ENCODE measurements at places on chromosomes 16 and 17.

DNA sequence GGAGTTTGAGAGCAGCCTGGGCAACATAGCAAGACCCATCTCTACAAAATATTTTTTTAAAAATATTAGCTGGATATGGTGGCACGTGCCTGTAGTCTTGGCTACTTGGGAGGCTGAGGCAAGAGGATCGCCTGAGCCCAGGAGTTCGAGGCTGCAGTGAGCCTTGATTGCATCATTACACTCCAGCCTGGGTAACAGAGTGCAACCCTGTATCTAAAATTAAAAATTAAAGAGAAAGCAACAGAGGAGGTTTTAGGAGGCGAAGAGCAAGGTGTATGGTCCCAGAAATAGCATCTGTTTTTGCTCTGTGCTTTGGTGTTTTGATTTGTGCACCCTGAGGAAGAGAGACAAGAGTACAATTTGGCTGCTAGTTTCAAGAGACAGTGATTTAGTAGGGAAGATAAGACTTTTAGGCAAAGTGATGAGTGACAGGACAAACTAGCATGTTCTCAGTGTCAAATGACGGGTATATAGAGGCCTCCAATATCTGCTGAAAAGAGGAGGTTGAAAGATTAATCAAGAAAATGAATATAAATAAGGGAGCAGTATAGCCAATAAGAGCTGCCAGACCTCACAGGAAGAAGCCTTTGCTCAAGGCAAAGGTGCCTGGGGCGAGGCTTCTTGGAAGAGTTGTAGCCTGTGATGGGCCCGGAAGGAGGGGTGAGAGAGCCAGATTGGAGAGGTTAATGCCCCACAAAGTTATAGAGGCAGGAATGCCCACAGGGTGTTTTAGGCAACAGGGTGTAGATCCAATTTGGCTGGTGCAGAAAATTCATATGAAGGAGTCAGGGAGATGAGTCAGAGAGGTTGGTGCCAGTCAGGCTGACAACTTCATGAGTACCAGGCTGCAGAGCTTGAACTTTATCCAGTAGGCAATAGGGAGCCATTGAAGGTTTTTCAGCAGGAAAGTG lies 11.4 kb downstream of the HLF start:
- no peak for DNase-seq

- no peak for DNase-seq
These were observed 50.1 kb downstream of the LMF1 start for GRCh38 chr16:920717-921116.

GRCh38 chr16:11571549-11571948 lies 15.2 kb downstream of the LITAF start:
- DNase-seq = no peak

- DNase-seq = no peak
These were observed 160.2 kb upstream of the CHMP6 start for GRCh38 chr17:80831491-80831890.

DNA sequence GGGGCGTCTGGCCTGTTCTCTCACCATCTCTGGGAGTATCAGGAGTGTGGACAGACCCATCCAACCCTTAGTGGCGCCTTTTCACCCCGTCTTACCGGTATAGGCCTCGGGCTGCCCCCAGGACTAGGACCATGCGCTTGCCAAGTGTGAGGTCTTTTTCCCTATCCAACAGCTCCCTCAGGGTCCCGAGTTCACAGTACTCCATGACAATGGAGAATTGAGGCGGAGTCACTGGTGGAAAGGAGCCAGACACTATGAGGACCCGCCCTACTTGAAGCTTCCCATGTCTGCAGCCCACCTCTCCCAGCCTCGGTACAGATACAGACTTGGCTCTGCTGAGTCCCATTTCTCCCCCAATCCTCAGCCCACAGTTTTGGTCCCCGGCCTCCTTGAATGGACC lies 15.9 kb upstream of the RFWD3 start:
- no peak for DNase-seq

GRCh38 chr16:16909126-16909525 lies 530.2 kb downstream of the NPIPA7 start:
- no peak for DNase-seq

DNA sequence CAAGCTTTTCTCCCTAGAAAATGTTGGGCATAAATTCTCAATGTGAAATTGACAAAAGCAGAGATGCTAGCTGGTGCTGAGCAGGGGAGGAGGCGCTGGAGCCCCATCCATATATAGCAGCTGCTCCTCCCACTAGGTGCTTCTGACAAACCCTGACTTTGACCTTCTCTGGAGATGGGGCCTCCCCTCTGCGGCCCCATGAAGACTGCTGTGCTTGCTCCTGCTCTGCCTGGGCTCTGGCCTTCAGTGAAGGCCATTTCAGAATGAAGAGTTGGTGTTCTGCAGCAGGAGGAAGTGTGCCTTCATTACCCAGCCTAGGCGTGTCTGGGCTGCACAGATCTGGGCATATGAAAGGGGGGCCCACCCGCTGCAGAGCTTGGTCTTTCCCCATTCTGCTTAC lies 29.7 kb downstream of the ASIC2 start:
- no peak for DNase-seq

GRCh38 chr17:31318851-31319661 lies 2.4 kb downstream of the EVI2A start:
- no peak for DNase-seq

GRCh38 chr17:42279776-42280630 lies 3.8 kb upstream of the STAT5B start:
- no peak for DNase-seq

DNA sequence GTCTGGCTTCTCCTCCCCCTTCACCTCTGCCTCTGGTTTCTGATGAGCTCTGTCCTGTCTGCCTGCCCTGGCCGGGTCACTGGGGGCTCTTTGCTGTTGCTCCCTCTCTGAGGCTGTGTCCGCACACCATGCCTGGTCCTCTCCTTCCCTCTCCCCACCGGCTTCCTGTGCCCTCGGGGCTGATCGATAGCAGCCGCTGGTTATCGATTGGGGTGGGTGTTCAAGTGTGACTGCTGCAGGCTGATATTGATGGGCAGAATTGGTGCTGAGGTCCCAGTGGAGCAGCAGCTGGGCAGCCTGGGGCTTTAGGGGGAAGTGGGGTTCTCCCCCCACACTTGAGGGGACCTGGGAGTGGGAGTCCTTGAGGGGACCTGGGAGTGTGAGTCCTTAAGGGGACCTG lies 16.4 kb downstream of the MRM1 start:
- no peak for DNase-seq

- DNase-seq = no peak
These were observed 1014.7 kb upstream of the RBFOX1 start for GRCh38 chr16:6317934-6318333.

- no peak for DNase-seq
These were observed 11.7 kb upstream of the ST6GALNAC2 start for GRCh38 chr17:76597156-76598003.

GRCh38 chr16:31010585-31011325 lies at the start of gene STX1B:
STX1B (minus strand) TSS chr16:31010638; CDS start chr16:31010396, 242 bp downstream.
- DNase-seq = no peak

GRCh38 chr16:49726155-49726554 lies 129.8 kb downstream of the ZNF423 start:
- no peak for DNase-seq

DNA sequence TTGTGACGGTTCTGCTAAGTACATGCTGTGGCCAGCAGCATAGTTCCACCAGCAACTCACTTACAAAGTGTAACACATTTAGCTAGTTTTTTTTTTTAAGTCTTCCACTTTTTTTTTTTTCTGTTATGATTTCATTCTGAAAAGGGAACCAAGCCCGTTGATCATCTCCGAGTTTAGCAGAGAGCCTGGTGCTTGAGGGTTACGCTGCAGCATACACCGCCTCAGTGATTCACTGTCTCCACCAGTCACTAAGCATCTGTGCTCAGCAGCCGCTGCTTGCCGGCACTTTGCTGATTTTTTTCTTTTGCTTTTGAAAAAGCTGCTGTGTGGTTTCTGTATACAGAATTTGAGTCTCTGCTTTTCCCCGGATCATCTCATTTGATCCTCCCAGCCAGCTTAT lies 194.5 kb upstream of the CDH13 start:
- no peak for DNase-seq

GRCh38 chr17:76997981-76998531 lies 129.9 kb downstream of the MGAT5B start:
- DNase-seq = no peak

DNA sequence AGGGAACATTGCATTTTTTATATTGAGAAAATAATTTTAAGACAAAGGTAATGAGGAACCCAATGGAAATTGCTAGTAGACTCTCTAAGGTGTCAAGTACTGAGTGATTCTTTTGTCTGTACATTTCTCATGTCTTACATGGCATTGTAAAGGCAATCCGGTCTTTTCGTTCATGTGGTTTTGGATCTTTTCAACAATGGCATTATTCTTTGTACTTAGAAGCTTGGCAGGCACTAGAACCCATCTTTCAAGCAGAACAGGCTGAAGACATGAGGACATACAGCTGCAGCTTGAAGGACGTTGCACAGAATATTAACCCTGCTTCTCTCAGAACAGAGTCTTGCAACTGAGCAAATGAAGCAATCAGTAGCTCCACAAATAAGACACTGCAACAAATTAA lies 231.5 kb upstream of the ZFHX3 start:
- no peak for DNase-seq

DNA sequence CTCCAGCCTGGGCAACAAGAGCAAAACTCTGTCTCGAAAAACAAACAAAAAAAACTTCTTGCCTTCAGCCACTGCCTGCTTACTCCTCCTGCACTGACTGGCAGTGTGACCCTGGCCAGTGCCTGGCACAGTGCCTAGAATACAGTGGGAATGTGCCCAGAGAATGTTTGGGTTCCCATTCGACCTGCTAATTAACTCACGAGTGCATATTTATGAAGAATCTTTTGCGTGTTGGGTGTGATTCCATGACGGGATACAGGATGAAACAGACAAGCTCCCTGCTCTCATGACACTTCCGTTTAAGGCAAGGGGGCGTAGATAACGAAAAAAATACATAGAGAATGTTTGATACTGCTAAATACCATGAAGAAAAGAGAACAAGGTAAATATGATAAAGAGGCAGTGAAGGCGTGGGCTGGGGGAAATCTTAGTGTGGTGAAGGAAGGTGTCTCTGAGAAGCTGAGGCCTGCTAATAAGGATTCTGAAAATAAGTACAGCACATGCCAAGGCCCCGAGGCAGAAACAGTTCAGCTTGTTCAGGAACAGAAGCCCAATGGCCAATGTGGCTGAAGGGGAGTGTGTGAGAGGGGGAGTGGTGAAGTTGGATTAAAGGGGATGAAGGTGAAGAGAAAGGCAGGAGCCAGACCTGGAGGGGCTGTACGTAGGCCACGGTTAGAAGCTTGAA lies 4.3 kb downstream of the ABI3 start:
- no peak for DNase-seq

- DNase-seq = no peak
These were observed 668 bp upstream of the UNK start for GRCh38 chr17:75783803-75784472.

DNA sequence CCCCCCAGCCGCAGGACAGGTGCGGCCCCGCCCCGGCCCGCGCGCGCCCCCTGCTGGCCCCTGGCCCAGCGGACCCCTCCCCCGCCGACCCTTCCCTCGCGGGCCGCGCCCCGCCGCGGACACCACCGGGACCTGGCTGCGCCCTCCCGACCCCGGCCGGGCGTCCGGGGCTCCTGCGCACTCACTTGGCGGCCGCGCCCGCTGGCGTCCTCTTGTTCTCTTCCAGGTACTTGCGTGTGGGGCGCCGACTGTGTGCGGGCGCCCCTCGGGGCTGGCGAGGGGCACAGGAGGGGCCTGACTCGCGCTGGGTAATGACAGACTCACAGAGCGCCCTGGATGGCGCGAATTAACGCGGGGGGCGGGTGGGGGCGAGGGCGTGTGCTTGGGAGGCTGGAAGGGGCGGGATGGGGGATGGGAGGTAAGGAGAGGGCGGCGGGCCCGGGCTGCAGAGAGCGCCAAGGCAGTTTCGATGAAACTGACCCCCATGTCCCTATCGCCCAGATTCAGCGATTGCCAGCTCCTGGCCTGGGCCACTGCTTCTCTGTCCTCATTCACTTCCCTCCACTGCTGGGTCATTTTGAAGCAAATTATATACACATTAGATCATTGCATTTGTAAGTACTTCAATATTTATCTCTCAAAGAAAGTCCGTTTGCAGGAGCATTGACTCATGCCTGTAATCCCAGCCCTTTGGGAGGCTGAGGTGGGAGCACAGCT lies 445 bp upstream of the DBNDD1 start:
- no peak for DNase-seq

GRCh38 chr16:20853143-20853542 lies 46.8 kb downstream of the REXO5 start:
- no peak for DNase-seq

GRCh38 chr16:71894229-71894920 lies 956 bp upstream of the IST1 start:
- DNase-seq = no peak

DNA sequence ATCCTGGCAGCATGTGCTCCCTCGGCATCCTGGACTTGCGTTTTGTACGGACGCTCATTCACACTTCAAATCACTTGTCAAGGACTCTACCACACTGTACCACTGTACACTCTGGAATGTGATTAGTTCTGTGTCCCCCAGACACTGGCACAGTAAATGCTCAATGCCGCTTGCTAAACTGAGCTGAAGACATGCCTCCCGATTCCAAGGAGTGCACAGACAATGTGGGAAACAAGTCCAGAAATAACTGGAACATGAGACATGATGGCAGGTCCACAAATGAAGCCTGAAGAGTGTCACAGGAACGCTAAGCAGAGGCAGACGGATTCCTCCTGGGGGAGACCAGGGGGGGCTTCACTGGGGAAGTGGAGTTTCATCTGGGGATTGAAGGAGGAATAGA lies 22.1 kb downstream of the HIC1 start:
- no peak for DNase-seq

- DNase-seq = no peak
These were observed 23.8 kb downstream of the ENDOV start for GRCh38 chr17:80438806-80439205.

DNA sequence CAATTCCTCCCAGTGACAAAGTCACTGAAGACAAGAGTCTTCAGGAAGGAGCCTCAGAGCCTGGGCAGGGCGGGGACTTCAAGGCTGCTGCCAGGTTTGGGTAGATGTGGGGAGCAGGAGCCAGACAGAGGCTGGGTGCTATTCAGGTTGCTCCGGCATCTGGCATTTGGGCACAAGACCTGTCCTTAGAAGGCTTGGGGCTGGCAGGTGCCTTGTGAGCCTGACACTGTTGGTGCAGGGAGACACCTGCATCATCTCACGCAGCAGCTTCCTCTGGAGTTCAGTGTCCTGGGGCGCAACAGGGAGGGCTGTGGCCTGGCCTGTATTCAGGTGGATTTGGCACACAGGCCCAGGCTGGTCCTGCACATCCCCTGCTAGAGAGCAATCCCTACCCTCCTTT lies 65.0 kb downstream of the MPRIP start:
- DNase-seq = no peak

- no peak for DNase-seq
These were observed 341.3 kb upstream of the SOX9 start for GRCh38 chr17:71779482-71779881.

- no peak for DNase-seq
These were observed 86.3 kb downstream of the SPECC1 start for GRCh38 chr17:20095336-20096080.

- no peak for DNase-seq
These were observed 1.5 kb downstream of the CRK start for GRCh38 chr17:1454541-1454940.
